Neural progenitor cell (in vitro differentiated cells): ENCODE measurements at places on chromosomes 2 and 18. TPM values are rescaled to one million over a fixed set of nuclear protein-coding genes. Genes with fewer than 3 reads are reported as not detected.
A peak's percentile ranks its signal among the peaks of the same experiment; 100 is the strongest.

- DNase-seq: no peak
These were observed 58.3 kb downstream of the EFEMP1 start for GRCh38 chr2:55865096-55865835.

DNA sequence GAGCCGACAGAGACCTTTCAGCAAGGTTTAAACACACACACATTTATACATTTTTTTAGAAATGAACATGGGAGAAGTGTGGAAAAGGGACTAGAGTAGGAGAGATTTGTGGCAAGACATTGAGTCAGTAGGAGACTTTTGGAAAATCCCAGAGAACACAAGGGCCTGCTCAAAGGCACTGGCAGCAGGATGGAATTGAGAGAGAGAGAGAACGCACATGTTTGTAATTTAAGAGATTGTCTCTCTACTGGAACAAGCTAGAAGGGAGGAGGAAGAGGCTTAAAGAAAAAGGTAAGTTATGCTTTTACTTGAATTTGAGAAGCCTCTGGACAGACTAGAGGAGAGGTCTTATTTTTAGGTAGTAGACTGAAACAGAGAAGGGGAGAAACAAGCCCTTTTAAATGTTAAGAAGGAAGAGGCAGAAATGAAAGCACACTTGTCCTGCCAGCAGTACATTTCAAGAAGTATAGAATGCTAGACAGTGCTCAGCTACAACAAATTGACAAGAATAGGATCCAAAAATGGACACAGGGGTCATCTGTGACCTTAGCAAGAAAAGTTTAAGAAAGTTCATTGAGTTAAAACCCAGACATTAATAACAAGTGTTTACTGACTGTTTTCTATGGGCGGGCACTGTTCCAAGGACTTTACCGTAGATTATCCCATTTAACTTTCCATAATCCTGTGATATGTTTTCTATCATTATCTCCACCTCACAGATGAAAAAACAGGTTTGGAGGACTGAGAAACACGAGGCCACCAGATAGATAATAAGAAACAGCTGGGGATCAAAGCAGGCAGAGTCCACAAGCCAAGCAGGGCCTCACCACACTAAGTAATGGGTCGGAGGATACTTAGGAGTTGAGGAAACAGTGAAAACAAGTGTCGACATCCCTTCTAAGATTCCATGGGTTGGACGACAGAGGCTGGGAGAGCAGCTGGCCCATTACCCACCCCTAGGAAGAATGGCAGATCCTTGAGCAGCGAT is 306.5 kb upstream of the NRP2 start:
- DNase-seq: no peak

EHD3 gene
- 3.9 and 10.7 TPM in 2 replicates for total RNA-seq

- DNase-seq: no peak
These were observed 54.5 kb downstream of the DOCK10 start for GRCh38 chr2:224987733-224988132.

IL37 gene
- 0.93 TPM in 1 of 2 replicates, not detected in the other for total RNA-seq

DNA sequence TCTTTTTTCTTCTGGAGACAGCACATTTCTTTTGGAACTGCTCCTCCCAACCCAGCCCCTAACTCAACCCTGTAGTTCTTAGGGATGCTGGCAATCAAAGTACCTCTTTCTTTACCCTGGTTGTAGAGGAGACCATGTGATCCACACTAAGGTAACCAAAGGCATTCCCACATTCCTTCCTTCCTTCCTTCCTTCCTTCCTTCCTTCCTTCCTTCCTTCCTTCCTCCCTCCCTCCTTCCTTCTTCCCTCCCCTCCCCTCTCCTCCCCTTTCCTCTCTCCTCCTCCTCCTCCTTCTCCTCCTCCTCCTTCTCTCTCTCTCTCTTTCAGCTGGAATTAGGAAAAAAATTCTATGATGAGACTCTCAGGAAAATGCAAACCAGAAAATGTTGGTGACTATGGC is 13.8 kb upstream of the RAPH1 start:
- DNase-seq: no peak

- peak; percentile 65 for DNase-seq
These were observed 1389.1 kb upstream of the TMEFF2 start for GRCh38 chr2:193583638-193584400.

- no peak for DNase-seq
These were observed 38.8 kb downstream of the G6PC2 start for GRCh38 chr2:168939918-168940317.

DNA sequence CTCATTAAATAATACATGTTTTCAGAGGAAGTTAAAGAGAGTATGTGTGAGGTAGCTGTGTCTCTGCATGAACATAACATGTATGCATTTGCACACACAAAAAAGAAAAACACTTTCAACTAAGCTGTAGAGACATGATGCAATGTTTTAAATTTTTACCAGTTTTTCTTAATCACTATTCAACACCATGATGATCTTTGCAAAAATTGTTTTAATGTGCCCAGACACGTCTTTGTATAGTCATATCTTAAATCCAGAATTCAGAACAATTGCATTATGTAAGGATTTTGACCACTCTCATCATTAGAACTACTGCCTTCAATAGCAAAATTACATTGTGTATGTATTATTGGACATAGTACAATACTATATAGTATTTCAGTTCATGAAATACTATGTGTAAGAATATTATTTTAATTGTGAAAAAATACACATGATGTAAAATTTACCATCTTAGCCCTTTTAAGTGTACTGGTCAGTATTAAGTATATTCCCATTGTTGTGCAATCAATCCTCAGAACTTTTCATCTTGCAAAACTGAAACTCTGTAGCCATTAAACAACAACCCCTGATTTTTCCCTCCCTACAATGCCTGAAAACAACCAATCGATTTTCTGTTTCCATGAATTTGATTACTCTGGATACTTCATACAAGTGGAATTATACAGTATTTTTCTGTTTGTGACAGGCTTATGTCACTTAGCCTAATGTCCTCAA is 104.5 kb upstream of the ACVR2A start:
- DNase-seq: no peak

- DNase-seq: no peak
These were observed 234.4 kb upstream of the PXDN start for GRCh38 chr2:1978706-1979105.

DNA sequence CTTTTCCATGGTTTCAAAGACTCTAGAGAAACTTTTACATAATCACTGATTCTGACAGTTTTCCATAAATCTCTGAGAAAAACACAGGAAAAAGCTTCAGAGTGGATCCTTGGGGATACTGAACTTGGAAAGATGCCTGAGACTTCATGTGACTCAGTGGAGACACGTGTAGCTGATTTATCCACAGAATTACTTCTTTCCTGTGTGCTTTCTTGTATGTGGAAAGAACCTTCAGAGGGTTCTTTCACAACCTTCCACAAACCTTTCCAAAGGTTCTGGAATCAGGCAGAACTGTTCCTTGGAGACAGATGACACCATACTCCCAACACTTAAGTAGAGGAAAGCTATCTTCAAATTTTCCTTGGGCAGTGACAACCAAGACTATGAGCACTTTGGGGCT is 207.2 kb downstream of the RND3 start:
- DNase-seq: no peak
